Activated CD4-positive, alpha-beta T cell treated with anti-CD3 and anti-CD28 coated beads, Interleukin-2, amount 10 ng/mL, durations not matched to agents 7 days and 5 days (primary cell): ENCODE measurements at places on chromosomes 3 and 15. TPM values are rescaled to one million over a fixed set of nuclear protein-coding genes. Genes with fewer than 3 reads are reported as not detected.

- H3K27me3 ChIP-seq: peaks cover 6% of the 10 kb centered on the region
- no peaks in the 10 kb centered on the region for H3K36me3 ChIP-seq
- no peak overlapping the region for H3K4me3 ChIP-seq
- no peak overlapping the region for H3K27ac ChIP-seq
- peak; percentile 17 for DNase-seq
- H3K4me1 ChIP-seq: peaks cover 49% of the 10 kb centered on the region
These were observed 42.7 kb upstream of the ATP2B2 start for GRCh38 chr3:10547841-10548783.

DNA sequence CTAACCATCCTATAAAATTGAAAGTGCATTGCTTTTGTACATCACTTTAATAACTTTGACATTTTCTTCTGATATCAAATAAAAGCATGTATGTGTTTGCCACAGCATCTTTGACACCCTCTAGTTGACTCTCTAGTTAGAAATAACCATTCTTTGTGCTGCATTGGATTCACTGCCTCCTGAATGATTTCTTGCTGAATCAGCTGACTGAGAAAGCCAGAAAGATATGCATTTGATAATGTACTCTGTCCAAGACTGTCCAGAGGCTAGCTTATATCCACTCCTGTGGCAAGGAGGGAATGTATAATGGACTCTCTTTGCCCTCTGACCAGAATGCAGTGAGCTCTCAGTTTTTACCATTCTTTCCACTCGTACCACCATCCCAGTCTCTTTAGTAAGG, 6.2 kb downstream of the RAB11A start:
- no peaks in the 10 kb centered on the region for H3K27me3 ChIP-seq
- no peak for DNase-seq
- H3K36me3 ChIP-seq: peaks cover 42% of the 10 kb centered on the region
- H3K27ac ChIP-seq: no peak overlapping the region

The DNASE1L3 gene
- not detected for total RNA-seq

The PPARG gene
- total RNA-seq: 0.55 TPM

The SLC12A1 gene
- not detected for total RNA-seq
